ENCODE measurements at places on chromosomes 2 and 18.
A peak's percentile ranks its signal among the peaks of the same experiment; 100 is the strongest.

DNA sequence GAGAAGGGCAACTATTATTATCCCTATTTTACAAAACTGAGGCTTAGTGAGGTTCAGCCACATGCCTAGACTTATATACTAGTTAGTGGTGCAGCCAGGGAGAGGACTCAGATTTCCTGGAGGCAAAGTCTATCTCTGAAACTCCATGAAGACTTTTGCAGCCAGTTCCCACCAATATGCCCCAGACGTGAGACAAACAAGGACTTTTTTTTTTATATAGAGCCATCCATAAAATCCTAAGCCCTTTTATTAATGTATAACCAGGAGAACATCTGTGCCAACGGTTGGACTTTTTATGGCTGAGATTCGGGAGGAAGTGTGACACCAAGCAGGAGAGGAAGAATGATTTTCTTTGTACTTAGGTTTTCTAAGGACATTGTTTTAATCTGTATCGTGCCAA lies 29.9 kb downstream of the LIPG start:
- no peak for DNase-seq

DNA sequence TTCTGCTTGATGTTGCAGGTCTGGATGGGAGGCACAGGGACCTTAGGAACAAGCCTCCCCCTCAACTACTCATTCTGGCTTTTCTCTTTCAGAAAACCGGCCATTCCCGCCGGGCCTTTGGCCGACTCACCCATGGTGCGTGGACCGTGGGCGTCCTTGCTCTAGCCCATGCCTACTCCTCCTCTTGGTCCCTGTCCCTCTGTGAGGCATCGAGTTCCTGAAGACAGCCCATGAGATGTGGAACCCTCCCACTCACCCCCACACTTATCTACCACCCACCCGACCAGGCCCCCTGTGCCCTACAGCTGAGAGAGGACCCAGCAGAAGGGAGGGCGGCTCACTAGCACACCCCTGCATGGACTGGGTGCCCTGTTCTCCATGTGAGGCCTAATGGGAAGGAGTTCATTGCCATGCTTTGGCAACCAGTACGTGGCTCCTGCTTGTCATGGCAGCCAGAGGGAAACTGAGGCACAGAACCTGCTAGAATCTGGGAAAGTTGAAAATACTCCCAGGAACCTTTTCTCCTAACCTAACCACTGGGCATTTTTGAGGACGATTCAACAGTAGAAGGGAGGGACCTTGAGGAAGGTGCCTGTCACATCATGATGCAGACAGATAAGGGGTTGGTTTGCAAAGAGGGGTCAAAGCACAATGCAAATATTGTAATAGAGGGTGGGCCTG lies 8.5 kb downstream of the SPEG start:
- no peak for DNase-seq

DNA sequence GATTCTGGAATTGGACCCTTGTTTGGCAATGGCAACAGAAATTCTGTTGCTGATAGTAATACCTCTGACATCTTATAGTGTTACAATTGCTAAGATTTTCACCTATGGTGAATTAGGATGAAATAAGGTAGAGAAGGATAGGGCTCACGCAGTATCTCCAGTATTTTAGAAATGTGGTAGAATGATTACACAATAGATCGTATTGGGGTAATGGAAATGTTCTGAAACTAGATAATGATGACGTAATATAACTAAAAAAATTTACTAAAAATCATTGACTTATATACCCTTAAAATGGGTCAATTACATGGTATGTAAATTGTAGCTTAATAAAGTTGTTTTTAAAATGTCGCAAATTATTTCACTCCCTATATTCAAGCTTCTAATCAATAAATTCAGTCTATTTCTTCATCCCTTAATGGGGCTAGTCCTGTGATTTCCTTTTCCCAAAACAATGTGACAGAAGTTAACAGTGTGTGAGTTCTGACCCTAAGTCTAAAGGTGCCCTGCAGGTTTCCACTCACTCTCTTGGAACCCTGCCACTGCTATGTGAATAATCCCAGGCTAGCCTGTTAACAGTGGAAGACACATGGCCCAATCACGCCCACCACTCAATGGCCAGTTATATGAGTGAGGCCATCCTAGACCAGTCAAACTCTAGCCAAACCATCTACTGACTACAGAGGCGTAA lies 31.2 kb downstream of the USP37 start:
- DNase-seq = no peak

DNA sequence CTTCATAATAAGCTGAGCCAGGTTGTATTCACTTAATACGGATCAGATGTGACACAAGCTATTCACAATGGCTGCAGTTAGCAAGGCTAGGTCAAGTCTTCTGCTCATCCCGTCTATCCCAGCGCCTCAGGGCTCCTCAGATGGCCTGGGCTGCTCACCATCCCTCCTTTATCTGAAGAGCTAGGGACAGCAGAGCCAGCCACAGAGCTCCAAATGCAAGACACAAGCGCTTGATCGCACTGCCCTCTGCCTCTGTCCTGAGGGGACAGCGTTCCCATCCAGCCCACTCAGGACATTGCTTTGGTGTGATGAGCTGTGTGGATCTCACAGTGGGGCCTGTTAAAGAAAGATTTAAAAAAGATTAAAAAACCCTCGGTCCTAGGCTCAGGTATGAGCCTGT lies 254.4 kb upstream of the HS6ST1 start:
- no peak for DNase-seq

DNA sequence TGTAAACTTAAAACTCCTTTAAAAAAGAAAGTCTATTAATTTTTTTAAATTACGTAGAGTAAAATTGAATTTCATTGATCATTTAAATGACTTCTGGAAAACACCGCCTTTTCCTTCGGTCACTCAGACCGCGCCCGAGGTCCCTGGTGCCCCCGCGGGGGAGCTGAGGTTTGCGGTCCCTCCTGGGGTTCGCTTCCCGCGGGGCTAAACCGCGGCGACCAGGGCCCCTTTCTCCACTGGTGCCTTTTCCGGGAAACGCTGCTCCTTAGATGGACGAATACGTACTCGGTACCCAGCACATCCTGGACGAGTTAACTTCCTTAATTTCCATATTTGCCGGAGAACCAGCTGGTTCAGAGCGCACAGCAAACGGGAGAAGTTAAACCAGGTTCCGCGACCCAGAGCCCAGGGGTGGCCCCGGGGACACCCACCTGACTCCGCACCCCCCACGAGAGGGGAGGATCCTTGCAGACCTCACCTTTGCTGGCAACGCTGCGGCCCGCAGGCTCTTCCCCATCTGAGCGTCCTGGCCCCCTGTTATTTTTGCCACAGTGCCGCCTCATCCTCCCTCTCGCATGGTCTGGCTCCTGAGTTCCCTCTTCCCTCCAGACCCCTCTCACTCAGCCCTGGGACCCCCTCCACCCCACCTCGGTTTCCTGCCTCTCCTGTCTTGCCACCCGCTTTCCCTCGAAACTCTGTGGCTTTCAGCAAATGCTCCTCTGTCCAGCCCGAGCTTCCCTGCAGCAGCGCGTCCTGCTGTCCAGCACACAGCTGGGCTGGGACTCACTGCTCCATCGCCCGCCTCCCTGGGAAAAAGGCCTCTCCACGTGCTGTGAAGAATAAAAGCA lies 420.0 kb upstream of the MYT1L start:
- DNase-seq = no peak

GRCh38 chr2:203886661-203887151 lies 19.1 kb downstream of the CTLA4 start:
- no peak for DNase-seq

GRCh38 chr2:32291746-32292145 lies 14.0 kb downstream of the YIPF4 start:
- DNase-seq = no peak

DNA sequence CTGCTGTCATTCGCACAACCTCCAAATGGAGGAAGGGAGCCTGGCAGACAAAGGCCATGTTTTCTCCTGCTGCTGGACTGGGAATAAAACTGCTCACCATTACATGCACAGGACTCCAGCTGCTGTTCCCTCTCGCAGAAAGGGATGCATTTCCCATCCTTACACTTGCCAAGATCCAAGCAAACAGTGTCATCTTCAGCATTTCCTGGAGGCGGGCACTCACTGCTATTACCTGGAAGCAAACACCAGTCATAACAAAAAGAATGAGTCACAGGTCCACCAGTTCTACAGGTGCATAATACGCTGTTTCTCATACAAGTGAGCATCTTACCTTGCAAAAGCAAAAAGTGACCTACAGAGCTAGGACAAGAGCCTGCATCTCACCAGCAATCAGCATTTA lies 22.7 kb downstream of the IAH1 start:
- no peak for DNase-seq

GRCh38 chr18:76757335-76757734 lies 65.0 kb upstream of the ZNF236 start:
- DNase-seq = no peak

DNA sequence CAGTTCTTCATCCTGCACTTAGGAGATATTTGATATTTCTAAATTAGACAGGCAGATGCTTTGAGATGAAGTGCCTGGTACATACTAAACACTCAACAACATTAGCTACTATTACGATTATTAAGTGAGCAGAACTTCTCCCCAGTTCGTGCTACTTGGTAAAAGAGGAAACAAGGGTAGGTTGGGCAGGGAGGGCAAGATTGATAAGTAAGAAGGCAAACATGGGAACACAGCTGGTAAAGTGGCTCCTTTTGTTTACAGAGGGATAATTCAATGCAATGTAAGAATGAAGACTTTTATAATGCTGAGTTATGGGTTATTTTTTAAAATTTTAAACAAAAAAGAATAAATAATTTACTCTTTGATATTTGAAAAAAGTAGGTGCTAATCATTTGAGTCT lies 15.9 kb upstream of the WIPF1 start:
- no peak for DNase-seq

GRCh38 chr2:98355881-98356280 lies 9.6 kb downstream of the CNGA3 start:
- DNase-seq = no peak

DNA sequence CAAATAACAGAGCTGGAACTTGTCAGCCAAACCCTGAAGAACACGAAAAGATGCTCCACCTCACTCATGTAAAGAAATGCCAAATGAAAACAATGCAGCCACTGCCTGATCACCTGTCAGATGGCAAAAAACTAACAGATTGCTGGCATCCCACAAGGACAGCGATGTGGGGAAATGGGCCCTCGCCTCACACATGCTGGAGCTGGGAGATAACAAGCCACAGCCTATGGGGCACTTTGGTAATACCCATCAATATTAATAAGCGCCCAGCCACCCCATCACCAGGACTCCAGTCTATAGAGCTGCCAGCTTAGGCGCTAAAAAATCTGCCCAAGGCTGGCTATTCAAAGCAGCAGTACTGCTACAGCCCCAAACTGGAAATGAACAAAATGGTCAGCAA lies 27.0 kb downstream of the TFCP2L1 start:
- DNase-seq = no peak

GRCh38 chr18:32698153-32698552 lies 74.7 kb downstream of the KLHL14 start:
- DNase-seq = no peak

- peak; percentile 45 for DNase-seq
Observed at GRCh38 chr2:239780236-239780994, 244.7 kb downstream of the NDUFA10 start.

DNA sequence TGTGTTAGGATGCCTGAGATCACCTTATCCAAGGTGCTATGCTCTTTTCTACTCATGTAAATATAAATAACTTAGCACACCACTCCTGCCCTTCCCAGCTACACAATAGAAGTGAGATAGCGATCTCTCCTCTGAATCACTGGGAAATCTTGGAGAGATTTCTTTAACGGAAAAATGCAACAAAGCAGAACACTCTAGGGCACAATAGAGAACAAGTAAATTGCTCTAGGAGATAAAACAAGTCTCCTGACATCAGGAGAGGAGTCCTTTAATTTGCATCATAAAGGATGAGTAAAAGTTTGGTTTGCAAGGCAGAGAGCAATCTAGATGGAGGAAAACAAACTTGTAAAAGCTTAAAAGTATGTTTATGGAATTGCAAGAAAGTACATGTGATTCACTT lies 224.1 kb downstream of the PAX3 start:
- no peak for DNase-seq

- DNase-seq = no peak
Observed at GRCh38 chr2:40455661-40456060, 3.8 kb upstream of the SLC8A1 start.

GRCh38 chr2:208698114-208698513 lies 291.5 kb downstream of the PTH2R start:
- no peak for DNase-seq

GRCh38 chr2:112639936-112640335 lies 5.8 kb upstream of the SLC20A1 start:
- no peak for DNase-seq

DNA sequence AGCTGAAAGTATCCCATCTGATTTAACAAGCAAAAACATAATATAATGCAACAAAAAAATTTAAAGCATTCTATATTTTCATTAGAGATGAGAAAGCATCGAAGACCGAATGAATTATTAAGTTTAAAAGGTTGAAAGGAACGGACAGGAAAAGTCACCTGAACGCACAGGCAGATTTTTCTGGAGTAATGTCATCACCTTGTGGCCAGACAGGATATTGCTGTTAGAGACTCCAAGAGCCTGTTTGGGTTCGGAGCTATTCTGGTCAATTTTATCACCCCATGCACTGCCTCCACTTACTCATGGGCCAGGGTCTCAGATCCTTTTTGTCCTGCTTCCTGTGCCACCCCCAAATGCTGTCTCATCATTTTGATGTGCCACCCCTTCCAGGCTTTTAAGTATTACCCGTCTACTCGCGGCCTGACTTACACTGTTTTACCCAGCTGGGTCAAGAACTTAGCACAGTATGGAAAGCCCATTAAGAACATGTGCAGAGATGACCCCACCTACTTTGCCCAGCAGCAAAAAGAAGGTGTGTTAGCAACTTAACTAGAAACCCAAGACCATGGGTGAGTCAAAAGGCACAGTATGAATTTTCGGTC lies 27.3 kb downstream of the GKN2 start:
- DNase-seq = no peak

DNA sequence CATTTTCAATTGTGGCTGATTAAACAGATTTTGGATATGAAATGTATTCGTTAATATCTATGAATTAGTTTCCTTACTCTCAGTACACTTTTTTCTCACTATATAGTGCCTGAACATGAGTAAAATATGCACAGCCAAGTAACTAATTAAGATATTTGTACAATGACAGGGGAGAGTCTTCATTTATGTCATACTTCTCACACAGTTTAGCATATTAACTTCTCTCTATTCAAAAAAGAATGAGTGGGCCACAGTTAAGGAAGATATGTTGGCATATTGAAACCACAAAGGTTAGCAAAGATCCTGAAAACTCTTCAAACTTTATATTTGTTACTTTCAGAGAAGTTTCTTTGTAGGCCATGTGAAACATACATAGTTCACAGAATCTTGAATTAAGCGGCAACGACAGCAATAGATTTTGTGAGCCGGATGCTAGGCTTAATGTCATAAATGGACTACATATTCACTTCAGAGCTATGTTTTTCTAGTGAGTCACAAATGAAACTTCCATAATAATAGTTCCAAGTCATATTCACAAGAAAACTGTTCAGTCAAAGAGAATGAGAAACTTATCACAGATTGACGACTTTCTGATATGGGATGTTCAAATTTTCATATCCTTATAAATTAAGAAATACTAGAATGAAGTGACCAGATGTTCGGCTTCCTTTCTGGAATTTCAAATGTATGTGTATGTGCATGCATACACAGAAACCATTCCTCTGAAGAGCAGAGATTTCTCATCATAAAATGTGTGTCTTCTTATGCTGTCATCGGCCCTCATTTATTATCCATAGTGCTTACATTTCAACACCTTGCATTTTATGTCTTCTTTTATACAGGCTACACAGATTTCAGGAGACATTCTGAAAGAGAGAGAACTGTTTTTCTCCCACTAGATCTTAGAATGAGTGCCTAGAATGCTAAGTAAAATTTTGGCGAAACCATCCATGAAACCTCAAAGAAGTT lies 584.0 kb downstream of the SATB2 start:
- no peak for DNase-seq
